ENCODE measurements at places on chromosomes 7 and 10. TPM values are rescaled to one million over a fixed set of nuclear protein-coding genes. Genes with fewer than 3 reads are reported as not detected.

DNA sequence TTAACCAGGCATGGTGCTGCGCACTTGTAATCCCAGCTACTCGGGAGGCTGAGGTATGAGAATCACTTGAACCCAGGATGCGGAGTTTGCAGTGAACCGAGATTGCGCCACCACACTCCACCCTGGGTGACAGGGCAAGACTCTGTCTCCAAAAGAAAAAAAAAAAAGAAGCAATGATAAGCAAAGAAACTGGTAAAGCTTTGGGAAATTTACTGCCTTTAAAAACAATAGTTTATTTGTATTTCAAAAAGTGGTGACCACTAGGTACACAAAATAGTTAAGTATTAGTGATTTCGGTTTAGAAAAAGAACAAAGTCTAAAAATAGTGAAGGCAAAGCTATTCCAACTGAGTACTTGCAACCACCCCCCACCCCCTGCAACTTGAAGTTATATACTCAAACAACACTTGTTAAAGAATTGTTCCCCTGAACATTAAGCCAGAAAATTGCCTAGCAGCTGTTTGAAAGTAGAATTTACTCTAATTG is 37.7 kb downstream of the MALSU1 start:
- DNase-seq, result no peak
- H3K36me3 ChIP-seq, result peaks cover 2% of the 10 kb centered on the region
- peaks cover 14% of the 10 kb centered on the region for H3K27me3 ChIP-seq
- no peak overlapping the region for H3K27ac ChIP-seq
- H3K4me3 ChIP-seq, result no peak overlapping the region
- H3K4me1 ChIP-seq, result no peaks in the 10 kb centered on the region

DNA sequence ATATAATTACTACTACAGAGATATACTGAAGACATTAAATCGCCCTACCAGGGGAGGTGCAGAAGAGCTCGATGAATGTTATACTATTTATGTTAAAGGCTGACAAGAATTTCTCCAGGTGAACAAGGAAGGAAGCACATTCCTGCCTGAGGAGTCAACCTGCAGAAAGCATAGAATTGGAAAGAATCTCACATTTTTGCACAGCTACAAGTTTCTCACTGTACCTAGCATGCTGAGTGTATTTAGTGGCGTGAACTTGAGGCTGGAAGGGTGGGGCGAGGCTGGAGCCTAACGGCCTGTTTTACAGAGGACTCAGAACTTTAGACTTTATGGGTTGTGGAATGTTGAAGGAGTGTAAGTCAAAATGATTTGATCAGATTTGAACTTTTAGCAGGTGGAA is 373.6 kb upstream of the LRGUK start:
- peaks cover 2% of the 10 kb centered on the region for H3K36me3 ChIP-seq
- H3K4me1 ChIP-seq, result no peaks in the 10 kb centered on the region
- no peak overlapping the region for H3K27ac ChIP-seq
- DNase-seq, result no peak
- no peak overlapping the region for H3K4me3 ChIP-seq

- no peak for DNase-seq
- no peak overlapping the region for H3K27ac ChIP-seq
- peaks cover 16% of the 10 kb centered on the region for H3K27me3 ChIP-seq
- no peaks in the 10 kb centered on the region for H3K4me1 ChIP-seq
These were observed 4.0 kb upstream of the ARMS2 start for GRCh38 chr10:122450353-122450990.

GRCh38 chr10:86359111-86359510 is 7.5 kb downstream of the GRID1 start:
- H3K4me3 ChIP-seq, result no peak overlapping the region
- peaks cover 8% of the 10 kb centered on the region for H3K4me1 ChIP-seq
- no peak overlapping the region for H3K27ac ChIP-seq

DNA sequence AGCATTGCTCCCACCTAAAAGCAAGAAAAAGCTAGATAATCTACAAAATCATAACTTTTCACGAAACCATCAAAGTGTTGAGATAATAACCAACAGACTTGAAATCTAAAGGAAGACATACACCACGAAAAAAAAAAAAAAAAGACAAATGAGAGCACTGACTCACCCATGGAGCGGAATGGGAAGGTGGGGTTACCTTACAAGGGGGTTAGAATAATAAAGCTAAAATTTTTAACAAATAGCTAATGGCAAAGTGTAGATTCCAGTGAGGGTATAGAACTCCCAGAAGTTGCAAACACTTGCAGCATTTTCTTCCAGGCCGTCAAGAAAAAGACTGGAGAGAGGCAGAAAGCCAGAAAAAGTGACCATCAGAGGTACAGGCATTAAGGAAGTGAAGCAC is 27.2 kb downstream of the IPMK start:
- H3K27ac ChIP-seq, result no peak overlapping the region
- peaks cover 32% of the 10 kb centered on the region for H3K36me3 ChIP-seq
- H3K4me1 ChIP-seq, result peaks cover 37% of the 10 kb centered on the region
- no peak overlapping the region for H3K4me3 ChIP-seq
- no peaks in the 10 kb centered on the region for H3K27me3 ChIP-seq

GRCh38 chr10:105356626-105357025 is 715.5 kb downstream of the SORCS3 start:
- H3K4me1 ChIP-seq, result no peaks in the 10 kb centered on the region
- H3K27me3 ChIP-seq, result no peaks in the 10 kb centered on the region
- no peak overlapping the region for H3K27ac ChIP-seq
- no peak for DNase-seq
- H3K36me3 ChIP-seq, result no peaks in the 10 kb centered on the region
- no peak overlapping the region for H3K4me3 ChIP-seq

PLA2G12B gene
- total RNA-seq, result not detected

KLF14 gene
- total RNA-seq, result not detected
